NCI-H1105 treated with DMSO at 0.1 percent for 48 hours (cell line): ENCODE measurements at places on chromosomes 7 and 10.

GRCh38 chr10:118629211-118629610, 33.8 kb upstream of the PRLHR start:
- no peak for DNase-seq

DNA sequence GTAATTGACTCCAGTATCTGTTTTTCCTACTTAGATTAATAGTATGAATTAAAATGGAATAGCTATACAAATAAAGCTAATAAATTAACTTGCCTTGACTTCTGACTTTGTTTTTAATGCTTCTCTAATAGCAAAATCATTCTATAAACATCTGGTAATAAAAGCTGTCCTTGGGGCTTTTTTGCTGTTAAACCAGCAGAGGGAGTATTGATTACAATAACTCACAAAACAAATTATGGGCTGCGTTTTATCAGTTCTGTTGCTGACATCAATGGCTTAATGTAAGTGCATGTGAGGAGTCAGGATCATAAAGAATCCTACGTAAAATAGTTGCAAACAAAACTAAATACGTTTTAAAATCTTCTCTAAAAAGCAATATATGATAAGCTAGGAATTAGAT, 667.8 kb downstream of the PCDH15 start:
- DNase-seq = peak; percentile 13

DNA sequence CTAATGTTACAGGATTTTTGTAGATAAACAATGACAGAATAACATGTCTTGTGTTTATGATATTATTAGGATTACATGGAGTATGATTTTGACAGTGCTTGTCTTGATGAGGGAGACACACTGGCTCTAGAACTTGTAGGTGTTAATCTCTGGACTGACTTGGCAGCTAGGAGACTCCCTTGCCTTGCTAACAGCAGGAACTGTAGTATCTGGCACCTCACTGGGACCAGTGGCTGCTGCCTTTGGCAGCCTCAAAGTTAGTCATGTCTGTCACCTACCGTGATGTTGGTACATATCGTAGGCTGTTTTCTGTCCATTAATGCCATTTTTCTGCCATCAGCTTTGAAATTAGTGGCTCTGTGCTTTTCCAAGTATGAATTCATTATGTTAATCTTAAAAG, 261.5 kb downstream of the CDK14 start:
- no peak for DNase-seq

GRCh38 chr10:89255793-89256192, 4.2 kb upstream of the LIPA start:
- DNase-seq = no peak

DNA sequence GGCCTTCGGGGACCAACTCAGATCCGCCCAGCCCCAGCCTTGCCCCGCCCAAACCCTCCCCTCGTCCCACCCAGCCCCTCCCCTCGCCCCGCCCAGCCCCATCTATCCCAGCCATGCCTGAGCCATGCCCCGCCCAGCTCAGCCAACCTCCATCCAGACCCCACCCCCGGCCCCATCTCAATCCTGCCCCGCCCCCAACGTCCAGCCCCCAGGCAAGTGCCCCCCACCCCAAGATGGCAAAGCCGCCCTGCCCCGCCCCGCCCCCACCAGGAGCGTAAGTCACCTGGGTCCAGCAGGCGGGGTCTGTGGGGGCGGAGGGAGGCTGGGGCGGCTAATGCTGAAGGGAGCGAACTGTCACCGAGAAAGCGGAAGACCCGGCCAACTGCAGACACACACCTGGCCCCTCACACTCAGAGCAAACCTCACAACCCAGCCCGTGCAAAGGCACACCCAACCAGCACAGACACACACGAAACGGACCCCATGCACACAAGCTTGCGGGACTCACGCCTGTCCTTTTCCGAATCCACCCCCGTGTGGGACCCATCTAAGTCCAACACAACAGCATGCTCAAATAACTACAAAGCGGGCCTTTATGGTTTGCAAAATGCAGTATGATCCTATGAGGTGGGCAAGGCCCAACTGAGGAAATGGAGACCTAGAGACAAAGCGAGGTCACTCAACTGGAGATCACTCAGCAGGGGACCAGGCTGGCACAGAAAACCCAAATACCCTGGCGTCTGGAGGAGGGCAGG, 11.5 kb upstream of the OGA start:
- DNase-seq = peak; percentile 26

GRCh38 chr10:60513281-60513680, 123.6 kb upstream of the ANK3 start:
- DNase-seq = no peak

DNA sequence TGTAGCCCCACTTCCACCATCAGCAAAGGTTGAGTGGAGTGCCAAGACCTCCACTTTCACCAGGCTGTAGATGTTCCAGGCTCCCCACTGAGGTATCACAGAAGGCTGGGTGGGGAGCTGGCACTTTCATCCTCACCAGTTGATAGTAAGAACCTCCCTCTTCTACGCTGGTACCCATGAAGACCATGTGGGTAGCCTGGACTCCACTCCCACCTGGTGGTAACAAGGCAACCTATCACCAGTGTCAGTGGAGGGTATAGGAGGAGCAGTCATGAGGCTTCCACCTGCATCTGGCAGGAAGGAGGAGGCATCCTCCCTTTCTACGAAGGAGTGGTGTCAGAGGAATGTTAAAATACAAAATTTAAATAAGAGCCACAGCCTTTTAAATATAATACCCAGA, 4.4 kb downstream of the SMIM30 start:
- DNase-seq = no peak

- DNase-seq = no peak
Observed at GRCh38 chr7:91324663-91325062, 60.4 kb downstream of the FZD1 start.

DNA sequence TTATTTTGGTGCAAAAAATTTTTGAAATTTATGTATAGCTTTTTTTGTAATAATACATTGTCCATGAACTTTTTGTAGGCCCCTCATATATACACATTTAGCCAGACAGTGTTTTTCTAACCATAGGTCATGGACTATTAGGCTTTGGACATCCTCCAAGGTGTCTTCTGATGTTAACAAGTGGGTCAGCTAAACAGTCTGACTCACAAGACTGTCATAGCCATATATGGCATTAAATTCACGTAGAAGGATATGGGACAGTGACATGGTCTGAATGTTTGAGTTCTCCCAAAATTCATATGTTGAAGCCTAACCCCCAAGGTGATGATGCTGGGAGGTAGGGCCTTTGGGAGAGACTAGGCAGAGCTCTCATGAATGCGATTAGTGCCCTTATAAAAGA, 14.0 kb upstream of the NUB1 start:
- DNase-seq = no peak

DNA sequence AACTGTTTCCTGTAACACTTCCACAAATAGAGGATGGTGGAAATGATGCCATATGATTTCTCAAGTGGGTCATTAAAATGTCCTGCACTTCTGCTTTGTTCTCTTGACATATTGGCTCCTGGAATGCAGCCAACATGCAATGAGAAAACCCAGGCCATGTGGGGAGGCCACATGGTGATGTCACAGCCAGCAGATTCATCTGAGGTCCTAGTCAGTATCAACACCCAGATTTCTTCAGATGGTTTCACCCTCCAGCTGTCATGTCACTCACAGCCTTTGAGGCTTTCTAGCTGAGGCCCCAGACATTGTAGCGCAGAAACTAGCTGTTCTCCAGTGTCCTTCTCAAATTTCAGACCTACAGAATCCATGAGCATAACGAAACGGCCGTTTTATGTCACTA, 102.3 kb upstream of the NUPR2 start:
- DNase-seq = peak; percentile 54
